ENCODE measurements at places on chromosomes 12 and 14. TPM values are rescaled to one million over a fixed set of nuclear protein-coding genes. Genes with fewer than 3 reads are reported as not detected.
A peak's percentile ranks its signal among the peaks of the same experiment; 100 is the strongest.

The DPPA3 gene
- total RNA-seq: not detected

The SLC8B1 gene
- 19.5 TPM for total RNA-seq

The HNF1A gene
- not detected for total RNA-seq

DNA sequence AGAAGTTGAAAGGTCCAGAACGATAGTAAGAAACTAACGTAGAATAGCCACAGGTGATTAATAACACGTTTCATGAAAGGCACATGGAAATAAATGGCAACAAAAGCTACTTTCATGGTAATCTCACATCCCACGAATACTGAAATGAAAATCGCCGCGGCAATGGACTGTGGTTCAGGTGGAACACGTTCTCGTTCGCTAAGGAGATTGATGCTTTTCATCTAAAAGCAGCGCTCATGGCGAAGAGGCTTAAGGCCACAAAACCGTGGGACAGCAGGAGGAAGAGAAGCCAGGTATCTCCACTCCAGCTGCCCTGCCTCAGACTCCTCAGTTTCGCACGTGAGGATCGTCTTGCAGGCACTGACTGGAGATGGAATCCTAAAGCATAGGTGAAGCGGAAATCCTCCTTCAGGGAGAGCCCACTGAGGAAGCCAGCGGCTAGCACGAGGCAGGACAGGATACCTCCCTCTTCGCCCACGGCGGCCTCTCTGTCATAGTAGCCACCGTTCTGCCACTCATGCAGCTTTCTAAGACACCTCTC lies 696 bp upstream of the GPHN start:
- H3K27ac ChIP-seq: peak overlapping the region; percentile 61
- no peaks in the 10 kb centered on the region for H3K36me3 ChIP-seq
- H3K27me3 ChIP-seq: no peaks in the 10 kb centered on the region
- DNase-seq: no peak

DNA sequence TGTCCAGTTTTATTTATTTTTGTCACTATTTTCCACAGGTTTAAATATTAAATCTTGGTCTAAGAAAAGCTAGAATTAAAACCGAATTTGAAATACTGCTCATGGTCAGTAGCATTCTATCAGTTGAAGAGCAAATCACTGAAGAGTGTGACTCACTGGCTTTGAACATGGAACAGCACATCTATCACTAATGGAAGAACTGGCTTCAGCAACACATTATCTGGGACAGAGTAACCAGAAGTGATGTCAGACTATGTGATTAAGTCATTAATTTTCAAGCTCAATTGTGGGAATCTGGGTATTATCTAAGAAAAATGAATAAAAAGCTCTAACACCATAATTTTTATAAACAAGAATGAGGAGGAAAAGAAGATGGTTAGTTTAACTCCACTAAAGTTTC lies 527.5 kb downstream of the TMTC2 start:
- DNase-seq: no peak
- H3K36me3 ChIP-seq: no peaks in the 10 kb centered on the region
- H3K27me3 ChIP-seq: no peaks in the 10 kb centered on the region
- no peak overlapping the region for H3K27ac ChIP-seq

- DNase-seq: no peak
- no peak overlapping the region for H3K4me3 ChIP-seq
- peak overlapping the region; percentile 34 for H3K27ac ChIP-seq
Measured at GRCh38 chr12:72330784-72331183, 58.6 kb downstream of the TRHDE start.

- no peaks in the 10 kb centered on the region for H3K36me3 ChIP-seq
- no peak overlapping the region for H3K4me3 ChIP-seq
- peaks cover 7% of the 10 kb centered on the region for H3K27me3 ChIP-seq
- DNase-seq: no peak
Measured at GRCh38 chr12:109627633-109628032, 54.0 kb downstream of the MVK start.

DNA sequence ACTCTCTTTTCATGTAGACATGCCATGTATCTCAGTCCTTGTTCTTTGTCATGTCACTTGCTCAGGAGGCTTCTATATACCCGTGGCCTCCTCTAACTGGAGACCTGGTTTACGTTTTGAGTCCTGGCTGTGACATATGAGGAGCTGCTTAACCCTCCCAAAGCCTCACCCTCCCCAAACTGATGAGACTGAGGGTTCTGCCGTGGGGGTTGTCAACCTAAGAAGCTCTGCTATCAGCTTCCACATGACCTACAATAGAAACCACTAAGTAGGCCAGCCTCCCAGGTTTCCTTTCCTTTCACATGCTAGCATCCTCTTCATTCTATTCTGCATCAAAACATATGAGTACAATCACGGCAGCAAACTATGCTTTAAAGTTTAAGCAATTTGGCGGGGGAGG lies 76.8 kb upstream of the WSCD2 start:
- no peaks in the 10 kb centered on the region for H3K4me1 ChIP-seq
- no peaks in the 10 kb centered on the region for H3K36me3 ChIP-seq
- H3K27ac ChIP-seq: no peak overlapping the region
- no peak overlapping the region for H3K4me3 ChIP-seq

- H3K27ac ChIP-seq: peak overlapping the region; percentile 15
- H3K4me3 ChIP-seq: no peak overlapping the region
- H3K27me3 ChIP-seq: no peaks in the 10 kb centered on the region
- H3K36me3 ChIP-seq: peaks cover 33% of the 10 kb centered on the region
- DNase-seq: no peak
Measured at GRCh38 chr12:46356655-46357437, 15.7 kb downstream of the SLC38A2 start.

- H3K27me3 ChIP-seq: no peaks in the 10 kb centered on the region
- H3K27ac ChIP-seq: no peak overlapping the region
- H3K4me3 ChIP-seq: no peak overlapping the region
- no peak for DNase-seq
- H3K36me3 ChIP-seq: peaks cover 20% of the 10 kb centered on the region
Measured at GRCh38 chr12:11894890-11895289, 175.8 kb upstream of the BCL2L14 start.

DNA sequence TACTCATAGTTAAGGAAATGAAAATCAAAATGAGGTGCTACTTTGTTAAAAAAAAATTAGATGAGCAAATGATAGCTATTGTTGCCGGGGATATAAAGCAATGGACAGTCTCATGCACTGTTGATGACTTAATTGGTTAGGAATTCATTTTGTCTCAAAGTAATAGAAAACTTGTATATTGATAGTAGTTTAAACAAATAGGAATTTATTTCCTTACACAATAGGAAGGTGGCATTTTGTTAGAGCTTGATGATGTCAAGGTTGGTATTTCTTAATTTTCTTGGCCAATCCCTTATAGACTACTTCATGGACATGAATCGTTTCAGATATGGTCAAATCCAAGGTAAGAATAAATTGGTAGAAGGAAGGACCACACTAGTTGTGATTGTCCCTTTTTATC lies 7.8 kb downstream of the PRPF39 start:
- peaks cover 14% of the 10 kb centered on the region for H3K36me3 ChIP-seq
- no peaks in the 10 kb centered on the region for H3K27me3 ChIP-seq
- peak overlapping the region; percentile 31 for H3K27ac ChIP-seq
- no peak for DNase-seq
- H3K4me1 ChIP-seq: peaks cover 25% of the 10 kb centered on the region
- no peak overlapping the region for H3K4me3 ChIP-seq

GRCh38 chr14:91336093-91336450 lies 81.5 kb downstream of the CCDC88C start:
- no peak overlapping the region for H3K4me3 ChIP-seq
- H3K27me3 ChIP-seq: peaks cover 14% of the 10 kb centered on the region
- no peaks in the 10 kb centered on the region for H3K36me3 ChIP-seq
- DNase-seq: peak; percentile 74
- no peak overlapping the region for H3K27ac ChIP-seq
- H3K4me1 ChIP-seq: no peaks in the 10 kb centered on the region

DNA sequence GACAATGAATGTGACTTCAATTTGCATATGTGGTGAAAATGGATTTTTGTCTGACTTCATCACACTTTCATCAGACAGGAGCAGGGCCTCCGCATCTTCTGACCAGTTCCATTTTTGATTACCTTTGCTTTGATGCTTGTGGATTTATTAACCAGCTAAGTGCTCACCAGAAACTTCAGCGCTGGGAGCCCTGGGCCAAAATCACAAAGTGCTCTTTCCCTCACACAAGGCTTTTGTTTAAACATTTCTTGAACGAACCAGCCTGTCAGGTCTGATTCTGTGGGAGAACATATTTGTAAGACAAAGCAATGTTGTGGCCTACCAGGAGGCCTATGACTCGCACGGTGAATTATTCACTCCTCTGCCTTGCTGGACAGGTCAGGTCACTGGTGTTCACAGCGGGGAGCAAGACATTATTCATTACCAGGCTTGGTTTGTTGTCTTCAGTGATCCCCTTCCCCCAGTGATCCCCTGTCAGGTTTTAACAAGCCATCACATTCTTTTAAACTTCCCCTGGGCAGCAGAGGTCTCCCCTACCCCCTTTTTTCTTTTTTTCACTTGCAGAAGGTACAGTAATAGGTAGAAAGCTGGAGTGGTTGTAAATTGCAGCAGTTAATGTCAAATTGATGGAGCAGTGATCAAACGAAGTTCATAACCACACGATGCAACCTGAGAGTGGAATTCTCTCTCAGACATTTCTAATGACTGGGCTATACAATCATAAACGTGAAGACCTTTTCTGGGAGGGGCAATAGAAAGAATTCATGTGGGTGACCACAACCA lies 167.5 kb upstream of the PRICKLE1 start:
- peak; percentile 35 for DNase-seq
- peak overlapping the region; percentile 8 for H3K4me3 ChIP-seq
- peaks cover 33% of the 10 kb centered on the region for H3K4me1 ChIP-seq
- H3K36me3 ChIP-seq: no peaks in the 10 kb centered on the region

GRCh38 chr12:128914908-128915563 lies 61.8 kb downstream of the GLT1D1 start:
- H3K4me3 ChIP-seq: no peak overlapping the region
- no peaks in the 10 kb centered on the region for H3K36me3 ChIP-seq
- H3K27ac ChIP-seq: no peak overlapping the region
- no peaks in the 10 kb centered on the region for H3K4me1 ChIP-seq
- no peak for DNase-seq
